ENCODE measurements at places on chromosomes 16 and 17.

- DNase-seq = no peak
Measured at GRCh38 chr17:29571883-29572681, 3.6 kb downstream of the TP53I13 start.

DNA sequence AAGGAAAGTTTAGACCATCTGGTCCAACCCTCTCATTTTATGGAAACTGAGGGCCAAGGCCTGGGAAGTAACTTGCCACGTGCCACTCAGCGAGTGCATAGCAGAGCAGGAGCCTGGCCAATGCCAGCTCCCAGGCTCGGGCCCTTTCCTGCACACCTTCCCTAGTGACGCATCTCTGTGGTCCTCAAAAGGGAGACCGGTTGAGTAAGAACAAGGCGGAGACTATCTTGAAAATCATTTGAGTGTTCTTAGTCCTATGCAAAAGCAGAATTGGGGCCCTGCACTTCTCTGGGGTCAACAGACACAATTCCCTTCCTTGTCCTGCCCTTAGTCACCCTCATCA lies 2.8 kb downstream of the CCL4 start:
- DNase-seq = no peak

GRCh38 chr16:63612462-63613227 lies 1509.2 kb downstream of the CDH11 start:
- no peak for DNase-seq

DNA sequence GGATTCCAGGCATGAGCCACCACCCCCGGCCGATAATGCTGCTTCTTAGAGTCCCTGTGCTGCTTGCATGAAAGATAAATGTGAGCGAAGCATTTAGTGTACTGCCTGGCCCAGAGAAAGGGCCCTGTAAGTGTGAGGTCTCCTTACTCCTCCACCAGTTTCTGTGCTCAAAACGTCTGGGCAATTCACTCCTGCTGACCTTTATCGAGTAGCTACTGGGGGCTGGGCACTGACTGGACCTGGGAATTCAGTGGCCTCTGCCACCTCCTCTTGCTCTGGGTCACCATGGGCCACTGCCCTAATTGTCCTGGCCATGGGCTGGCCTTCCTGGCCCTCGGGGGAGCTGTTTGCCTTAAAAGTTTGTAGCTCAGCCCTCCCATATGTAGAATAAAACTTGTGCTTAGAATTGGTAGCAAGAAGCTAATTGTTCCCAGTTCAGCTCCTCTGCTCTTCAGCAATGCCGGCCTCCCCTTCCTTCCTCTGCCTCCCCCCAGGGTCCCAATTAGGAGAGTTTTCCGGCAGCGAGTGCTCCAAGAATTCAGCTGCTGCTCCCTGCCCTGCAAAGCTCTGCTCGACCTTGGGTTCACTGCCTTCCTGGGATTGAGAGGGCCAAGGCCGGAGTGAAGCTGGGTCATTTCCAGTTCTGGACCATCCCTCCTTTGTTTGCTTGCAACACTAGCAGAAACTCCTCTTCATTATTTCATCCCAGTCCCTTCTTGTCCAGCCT lies 98.9 kb upstream of the CDC42EP4 start:
- DNase-seq = no peak

GRCh38 chr16:57355898-57356414 lies 2.6 kb upstream of the CCL22 start:
- DNase-seq = no peak

DNA sequence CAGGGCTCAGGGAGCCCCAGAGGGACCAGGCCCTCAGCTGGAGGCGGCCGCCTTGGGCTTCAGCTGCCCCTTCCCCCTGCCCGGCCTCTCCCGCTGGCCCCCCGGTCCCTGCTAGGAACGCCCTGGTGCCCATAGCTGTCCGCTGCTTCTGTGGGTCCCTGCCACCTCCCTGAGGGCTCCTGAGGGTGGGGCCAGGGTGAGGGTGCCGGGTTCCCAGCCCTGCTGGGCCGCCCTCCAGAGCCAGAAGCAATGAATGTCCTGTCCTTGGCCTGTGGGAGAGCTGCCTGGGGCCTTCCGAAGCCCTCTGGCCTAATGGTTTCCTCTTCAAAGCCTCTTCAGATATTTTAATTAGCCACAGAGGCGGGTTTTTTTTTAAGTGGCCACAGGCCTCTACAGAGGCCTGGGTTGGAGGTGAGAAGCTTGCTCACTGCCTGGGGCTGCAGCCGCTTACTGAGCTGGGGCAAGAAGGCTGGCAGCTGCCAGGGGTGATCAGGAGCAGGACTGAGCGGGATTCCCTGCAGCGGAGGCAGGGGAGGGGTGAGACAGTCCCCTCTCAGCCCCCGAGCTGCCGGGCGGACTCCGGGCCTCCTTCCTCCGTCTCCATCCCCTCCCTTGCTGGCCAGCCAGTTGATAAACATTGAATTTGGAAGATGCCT lies 9.9 kb downstream of the CENPX start:
- DNase-seq = no peak

DNA sequence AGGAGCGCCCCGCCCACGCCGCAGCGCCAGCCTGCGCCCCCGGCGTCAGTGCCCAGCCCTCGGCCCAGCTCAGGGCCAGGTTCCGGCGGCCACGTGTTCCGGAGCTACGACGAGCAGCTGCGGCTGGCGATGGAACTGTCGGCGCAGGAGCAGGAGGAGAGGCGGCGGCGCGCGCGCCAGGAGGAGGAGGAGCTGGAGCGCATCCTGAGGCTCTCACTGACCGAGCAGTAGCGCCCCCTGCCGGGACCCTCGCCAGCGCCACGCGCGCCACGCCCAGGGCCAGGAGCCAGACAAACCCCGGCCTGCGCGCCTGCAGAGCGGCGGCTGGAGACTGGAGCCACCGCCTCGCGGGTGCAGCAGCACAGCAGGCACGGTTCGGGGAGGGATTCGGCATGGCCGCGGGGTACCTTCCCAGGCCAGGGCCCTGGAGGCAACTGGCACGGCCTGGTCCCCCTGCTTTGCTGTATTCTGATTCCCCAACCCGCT lies 9.3 kb downstream of the CORO6 start:
- peak; percentile 99 for DNase-seq

DNA sequence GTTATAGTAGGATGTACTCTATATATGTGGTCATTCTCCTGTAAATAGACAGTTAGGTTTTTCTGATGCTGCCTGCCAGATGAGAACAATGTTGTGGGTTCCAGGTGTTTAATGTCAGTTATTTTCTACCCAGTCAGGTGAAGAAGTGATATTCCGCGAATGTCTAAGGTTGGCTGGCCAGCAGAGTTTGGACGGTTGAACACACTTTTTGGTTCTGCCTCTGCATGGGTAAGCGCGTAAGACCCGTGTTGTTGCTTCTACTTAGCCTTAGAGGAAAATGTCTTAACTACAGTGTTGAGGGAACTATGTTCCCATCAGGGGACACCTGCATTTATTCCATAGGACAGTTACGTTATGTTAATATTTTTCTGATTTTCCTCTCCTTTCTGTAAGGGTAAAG lies 162.6 kb downstream of the MAP2K6 start:
- DNase-seq = no peak

DNA sequence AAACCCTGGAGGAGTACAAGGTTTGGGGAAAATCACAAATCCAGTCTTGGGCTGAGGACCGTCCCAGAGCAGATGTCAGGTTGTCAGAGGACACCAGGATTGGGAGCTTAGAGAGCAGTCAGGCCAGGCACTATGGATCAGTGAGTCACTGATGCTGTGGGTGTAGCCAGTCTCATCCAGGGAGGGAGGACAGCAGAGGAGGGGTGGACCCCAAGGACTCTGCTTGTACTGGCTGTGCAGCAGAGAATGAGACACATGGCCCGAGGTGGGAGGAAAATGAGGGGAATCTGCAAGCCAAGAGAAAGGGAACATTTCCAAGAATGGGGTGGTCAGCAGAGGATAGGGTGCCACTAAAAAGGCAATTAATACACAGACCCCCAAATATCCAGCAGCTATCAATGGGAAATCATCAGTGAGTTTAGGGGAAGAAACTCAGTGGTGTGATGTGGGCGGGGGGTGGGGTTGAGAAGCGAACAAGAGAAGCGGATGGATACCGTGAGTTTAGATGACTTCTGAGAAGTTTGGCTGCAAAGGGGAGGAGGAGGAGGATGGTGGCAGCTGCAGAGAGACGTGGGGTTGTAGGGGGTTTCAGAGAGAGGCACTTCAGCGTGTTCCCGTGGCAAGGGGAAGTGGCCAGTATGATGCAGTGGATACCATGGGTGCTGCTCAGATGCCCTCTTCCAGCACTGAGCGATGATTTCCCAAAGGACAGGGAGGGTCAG lies 43.9 kb downstream of the ARHGAP27 start:
- DNase-seq = no peak

- DNase-seq = no peak
Measured at GRCh38 chr17:73568934-73569333, 75.3 kb downstream of the SDK2 start.

GRCh38 chr16:85465328-85466303 lies 147.5 kb upstream of the GSE1 start:
- no peak for DNase-seq

DNA sequence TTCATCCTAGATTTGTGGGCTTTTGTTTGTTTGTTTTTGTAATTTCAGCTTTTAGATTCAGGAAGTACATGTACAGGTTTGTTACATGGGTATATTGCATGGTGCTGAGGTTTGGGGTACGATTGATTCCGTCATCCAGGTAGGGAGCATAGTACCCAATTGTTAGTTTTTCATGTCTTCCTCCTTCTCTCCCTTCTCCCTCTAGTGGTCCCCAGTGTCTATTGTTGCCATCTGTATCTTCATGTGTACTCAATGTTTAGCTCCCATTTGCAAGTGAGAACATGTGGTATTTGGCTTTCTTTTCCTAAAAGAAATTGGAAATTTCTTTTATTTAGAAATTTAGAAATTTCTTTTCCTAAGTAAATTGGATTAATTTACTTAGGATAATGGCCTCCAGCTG lies 37.1 kb upstream of the BCAS3 start:
- DNase-seq = no peak
